ENCODE measurements at places on chromosomes 2 and 18. TPM values are rescaled to one million over a fixed set of nuclear protein-coding genes. Genes with fewer than 3 reads are reported as not detected.

DNA sequence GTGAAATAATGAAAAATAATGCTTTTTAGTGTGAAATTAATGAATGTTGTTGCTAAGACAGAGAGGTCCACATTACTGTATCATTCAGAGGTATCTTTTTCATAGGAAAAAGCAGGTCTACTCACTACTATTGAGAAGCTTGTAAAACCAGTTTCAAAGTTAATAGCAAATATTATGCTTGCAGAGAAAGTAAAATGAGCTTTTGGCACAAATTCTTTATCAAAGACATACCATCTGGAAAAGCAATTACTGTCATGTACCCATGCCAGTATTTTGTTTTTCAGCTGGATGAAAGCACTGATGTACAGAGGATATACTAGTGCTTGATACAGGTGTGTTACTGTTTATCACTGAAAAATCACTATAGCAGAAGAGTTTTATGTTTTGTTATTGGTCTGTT lies 77.5 kb downstream of the NCOA1 start:
- DNase-seq, result no peak

- no peak for DNase-seq
Observed at GRCh38 chr2:127041259-127041970, 65.5 kb downstream of the BIN1 start.

- DNase-seq, result no peak
Observed at GRCh38 chr2:199433204-199433832, 24.4 kb downstream of the SATB2 start.

DNA sequence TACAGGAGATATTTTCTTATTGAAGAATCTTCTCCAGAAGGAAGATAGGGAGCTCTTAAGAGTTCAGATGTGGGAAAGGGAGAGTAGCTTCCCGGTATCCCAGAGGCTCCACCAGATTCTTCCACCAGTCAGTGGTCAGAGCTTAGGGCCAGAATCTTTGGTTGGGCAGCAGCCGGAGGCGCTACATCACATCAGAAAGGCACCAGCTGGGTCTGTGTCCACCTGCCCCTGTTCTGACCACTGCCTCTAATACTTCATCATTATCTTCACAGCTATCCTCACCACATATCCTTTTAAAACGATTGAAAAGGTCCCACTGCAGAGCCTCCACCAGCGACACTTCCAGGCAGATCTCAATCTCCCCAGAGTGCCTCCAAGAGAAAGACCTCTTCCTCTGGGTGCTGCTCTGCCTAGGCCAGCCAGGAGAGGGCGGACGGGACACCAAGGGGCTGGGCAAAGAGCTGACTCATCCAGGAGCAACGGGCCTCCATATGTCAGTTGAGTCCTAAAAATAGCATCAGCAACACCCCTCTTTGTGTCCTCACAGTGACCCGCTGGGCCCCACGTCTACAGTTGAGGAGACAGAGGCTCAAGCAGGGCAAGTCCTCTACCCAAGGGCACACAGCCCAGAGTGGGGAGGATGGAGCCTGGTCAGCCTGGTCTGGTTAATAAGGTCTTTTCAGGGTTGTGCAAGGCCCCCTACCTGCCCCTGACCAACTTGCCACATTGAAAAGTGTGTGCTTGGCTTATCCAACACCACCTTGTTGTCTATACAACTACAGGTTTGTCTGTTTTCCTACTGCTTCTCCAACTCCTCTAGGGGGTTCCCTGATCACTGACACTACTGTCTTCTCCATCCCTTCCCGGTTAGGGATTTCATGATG lies 81.2 kb downstream of the ADD2 start:
- DNase-seq, result no peak

Gene SEPTIN10
- 116 TPM for polyA plus RNA-seq

Gene KLHL30
- 0.18 TPM for polyA plus RNA-seq

DNA sequence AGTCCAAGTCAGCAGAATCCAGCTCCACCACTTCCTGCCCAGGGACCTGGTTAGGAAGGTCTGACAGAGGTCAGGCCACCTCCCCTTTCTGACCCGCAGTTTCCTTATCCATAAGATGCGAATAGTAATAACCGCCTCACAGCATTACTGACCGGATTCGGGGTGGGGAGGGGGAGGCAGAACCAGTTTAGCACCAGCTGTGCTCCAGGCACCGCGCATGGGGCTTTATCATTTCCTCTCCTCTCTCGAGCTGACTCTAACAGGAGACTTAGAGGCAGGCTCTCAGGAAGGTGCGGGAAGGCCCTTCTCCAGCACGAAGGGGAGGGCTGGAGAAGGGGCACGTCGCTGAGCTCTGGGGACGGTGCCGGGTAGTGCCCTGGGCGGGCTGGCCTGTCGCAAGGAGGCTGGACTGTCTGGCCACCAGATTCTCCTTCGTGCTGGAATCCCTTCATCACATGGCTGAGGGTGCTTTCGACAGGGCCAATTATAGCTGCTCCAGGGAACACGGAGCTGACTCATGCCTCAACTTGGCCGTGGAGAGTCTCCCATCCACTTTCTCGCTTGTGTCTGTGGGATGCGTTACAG lies 5.7 kb downstream of the EHD3 start:
- DNase-seq, result no peak

Gene LIMS4
- polyA plus RNA-seq, result 1.1 TPM

- no peak for DNase-seq
Observed at GRCh38 chr2:133148187-133148586, 420.1 kb downstream of the NCKAP5 start.

Gene EML6
- polyA plus RNA-seq, result 13.3 TPM

DNA sequence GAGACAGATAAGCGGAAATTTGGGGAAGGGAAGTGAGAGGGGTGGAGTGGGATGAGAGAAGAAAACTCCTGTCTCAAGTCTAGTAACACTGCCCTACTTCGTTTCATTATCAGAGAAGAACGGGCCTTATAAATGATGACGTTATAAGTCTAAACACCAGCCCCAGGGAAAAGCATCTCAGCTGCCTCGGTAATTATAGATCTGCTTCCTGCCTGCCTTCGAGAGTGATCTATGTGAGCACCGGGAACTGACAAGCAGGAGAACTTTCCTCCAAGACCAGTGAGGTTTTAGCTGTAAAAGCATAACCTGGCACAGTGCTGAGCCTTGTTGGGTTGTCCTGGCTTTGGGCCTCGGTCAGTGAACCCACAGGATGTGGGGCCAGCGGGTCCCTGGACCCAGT lies 227.9 kb upstream of the SIX2 start:
- DNase-seq, result no peak

- DNase-seq, result no peak
Observed at GRCh38 chr18:55096263-55096951, 137.1 kb upstream of the CCDC68 start.

DNA sequence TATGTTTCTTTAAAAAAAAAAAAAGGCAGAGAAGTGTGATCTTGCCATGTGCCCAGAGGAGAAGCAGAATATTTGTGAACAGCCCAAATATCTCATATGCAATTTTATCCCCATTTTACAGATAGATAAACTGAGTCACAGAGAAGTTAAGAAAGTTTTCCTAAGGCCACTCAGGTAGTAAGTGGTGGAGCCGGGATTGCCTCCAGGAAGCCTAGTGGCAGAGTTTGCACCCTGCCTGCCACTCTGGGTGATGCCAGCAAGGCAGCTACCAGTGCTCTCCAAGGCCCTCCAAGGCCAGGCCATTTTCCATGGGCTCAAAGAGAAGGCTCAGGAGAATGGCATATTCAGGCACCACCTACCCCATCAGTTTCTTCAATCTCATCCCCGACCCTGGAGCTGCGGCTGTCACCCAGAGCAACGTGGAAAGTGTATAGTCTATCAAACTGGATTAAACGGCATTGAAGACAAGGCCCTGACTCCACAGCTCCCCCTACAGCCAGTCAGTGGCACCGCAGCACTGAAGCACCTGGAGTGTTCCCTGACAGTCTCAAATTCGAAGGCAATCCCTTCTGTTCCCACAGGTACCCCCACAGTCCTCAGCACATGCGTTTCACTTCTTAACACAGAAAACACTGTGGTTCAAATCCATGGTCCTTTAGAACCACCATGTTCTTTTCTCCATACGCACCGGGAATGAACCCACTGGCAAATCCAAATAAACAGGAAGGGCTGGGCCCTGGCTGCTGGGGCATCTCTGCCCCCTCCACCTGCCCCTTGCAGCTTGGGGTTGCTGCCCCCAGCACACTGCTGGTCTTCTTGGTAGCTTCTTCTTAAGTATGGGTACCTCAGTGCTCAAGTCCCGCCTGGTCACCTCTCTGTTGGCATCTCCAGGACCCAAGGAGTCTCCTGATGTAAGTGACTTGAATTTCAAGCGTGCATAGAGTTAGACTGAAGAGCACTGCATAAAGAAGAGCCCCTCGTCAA lies 175.3 kb downstream of the INHBB start:
- no peak for DNase-seq

GRCh38 chr2:152490686-152491455 lies 155.9 kb downstream of the FMNL2 start:
- DNase-seq, result no peak

Gene BBS5
- 10.3 TPM for polyA plus RNA-seq

DNA sequence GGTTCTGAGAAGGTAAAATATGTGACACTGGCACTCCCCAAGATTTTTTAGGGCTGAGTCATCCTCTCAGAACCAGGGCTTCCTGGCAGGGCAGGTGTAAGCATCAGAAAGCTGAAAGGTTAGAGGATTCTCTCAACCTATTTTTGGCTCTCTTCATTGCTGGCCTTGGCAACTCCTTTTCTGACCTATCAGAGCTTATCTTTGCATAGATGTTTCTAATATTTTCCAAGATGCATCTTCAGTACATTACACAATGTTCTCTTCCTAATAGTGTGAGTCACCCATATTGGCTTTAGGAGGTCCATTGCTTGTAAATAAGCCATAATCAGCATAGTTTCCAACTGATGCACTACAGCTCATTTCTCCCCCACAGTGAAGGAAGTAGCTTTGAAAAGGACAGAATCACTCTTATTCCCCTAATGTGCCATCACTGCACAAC lies 2008.4 kb upstream of the PIK3C3 start:
- no peak for DNase-seq

GRCh38 chr2:147110317-147110716 lies 734.5 kb upstream of the ACVR2A start:
- DNase-seq, result no peak

DNA sequence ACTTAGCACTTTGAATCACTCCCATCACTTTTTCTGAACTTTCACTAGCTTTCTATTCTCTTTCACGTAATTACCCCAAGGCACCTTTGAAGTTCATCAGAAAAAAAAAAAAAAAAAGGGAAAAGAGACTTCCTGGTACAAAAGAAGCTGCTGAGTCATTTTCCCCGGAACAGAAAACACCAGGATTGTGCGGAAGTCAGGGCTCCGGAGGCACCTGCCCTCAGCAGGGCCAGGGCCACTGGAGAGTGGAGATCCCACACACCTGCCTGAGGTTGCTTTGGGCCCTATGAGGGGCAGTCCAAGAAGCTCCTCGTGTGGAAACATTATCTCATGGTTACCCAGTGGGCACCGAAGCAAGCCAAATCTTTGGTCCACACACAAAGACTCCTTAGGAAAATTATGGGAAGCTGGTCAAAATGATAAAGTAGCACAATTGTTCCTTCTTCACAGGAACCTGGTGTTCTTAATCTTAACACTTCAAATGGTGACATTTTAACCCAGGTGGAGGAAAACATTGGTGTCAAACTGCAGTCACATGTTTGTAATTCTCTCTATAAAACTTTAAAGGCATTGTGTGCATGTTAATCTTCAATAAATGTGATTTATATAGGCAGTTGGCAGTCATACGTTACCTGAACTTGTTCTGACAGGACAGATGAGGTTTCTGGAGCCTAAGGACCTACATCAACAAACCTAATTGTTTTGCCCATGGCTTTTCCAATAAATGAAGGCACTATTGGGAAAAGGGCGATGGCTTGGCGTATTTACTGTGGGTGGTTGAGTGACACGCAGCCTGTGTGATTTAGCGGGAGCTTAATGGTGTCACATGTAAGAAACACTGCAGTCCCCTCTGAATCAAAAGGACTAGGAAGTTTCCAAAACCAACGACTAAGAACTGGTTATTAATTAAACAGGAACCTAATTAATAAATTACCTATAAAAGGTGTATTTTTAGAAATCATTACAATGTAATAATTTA lies 23.4 kb upstream of the FAM110C start:
- DNase-seq, result no peak

Gene FLACC1
- polyA plus RNA-seq, result 2.3 TPM

- DNase-seq, result no peak
Observed at GRCh38 chr2:176415937-176416499, 146.8 kb downstream of the MTX2 start.

Gene IL37
- polyA plus RNA-seq, result not detected

DNA sequence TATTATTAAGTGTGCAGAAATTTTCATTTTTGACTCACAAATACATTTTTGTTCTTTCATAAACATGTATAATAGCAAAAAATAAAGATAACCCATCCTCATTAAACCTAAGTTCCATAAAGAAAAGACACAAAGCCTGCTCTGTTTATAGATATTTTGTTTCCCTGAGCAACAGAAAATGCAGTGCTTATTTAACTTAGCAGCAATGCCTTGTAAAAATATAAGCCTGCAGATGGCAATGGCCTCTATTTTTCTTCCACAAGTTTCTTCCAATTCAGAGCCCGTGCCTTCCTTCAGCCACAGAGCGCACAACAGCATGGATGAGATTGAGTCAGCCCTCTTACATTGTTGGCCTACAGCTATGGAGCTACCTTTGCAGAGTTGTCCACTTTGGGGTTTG lies 43.6 kb downstream of the PKP4 start:
- DNase-seq, result no peak

DNA sequence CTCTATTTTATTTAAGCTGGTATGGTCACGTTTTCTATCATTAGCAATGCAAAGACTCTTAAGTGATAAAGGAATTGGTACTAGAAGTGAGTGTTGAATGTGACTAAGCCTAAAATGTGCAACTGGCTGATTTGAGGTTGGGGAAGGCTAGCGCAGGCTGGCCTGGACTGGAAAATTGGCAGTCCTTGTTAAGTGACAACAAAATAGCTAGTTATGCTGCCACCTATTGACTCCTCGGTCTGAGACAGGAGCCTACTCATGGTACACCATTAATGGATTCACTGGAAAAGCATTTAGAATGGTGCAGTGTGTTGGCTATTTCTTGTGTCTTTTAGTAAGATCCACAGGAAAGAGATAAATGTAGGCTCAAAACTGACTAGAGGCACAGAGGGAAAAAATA lies 5.7 kb upstream of the WIPF1 start:
- no peak for DNase-seq

- DNase-seq, result no peak
Observed at GRCh38 chr2:128385365-128385764, 66.7 kb upstream of the HS6ST1 start.

GRCh38 chr2:24380820-24381219 lies 20.5 kb upstream of the ITSN2 start:
- DNase-seq, result no peak

GRCh38 chr2:46748735-46749531 lies 166.7 kb downstream of the MCFD2 start:
- DNase-seq, result no peak

DNA sequence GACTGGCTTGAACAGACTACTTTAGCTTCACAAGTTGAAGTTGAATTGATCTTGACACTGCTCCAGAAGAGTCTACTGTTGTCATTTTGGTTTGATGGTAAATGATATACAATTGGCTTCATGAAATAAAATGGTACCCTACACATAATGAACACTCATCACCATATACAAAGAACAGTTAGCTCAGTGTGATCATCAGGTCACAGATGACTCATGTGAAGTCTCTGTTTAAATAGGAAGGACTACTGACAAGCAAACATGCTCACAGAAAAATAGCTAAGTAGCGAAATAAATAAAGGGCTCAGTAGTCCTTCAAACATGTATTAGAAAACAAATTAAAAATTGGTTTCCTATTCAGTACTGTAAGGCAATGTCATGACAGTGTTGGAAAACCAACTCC lies 96.2 kb downstream of the MEIS1 start:
- DNase-seq, result no peak
